CD8-positive, alpha-beta T cell (primary cell): ENCODE measurements at places on chromosomes 7 and 10.
A peak's percentile ranks its signal among the peaks of the same experiment; 100 is the strongest.

DNA sequence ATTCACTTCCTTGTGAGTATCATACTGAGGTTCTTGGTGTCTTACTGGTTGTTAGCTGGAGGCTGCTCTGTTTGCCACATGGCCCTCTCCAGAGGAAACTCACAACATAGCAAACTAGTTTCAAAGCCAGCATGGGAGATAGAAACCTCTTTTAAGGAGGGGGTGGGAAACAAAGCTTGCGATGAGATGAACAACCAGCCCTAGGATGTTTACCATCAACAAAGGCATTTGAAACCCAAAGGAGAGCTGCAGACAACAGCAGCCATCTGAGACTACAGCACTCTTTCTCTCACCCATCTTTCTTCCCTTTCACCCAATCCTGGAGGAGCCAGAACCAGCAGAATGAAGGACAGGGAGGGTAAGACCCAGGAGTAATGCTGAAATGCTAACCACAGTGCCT lies 182.1 kb downstream of the NEBL start:
- DNase-seq = no peak

- no peak for DNase-seq
Observed at GRCh38 chr7:84877943-84878570, 308.8 kb downstream of the SEMA3D start.

GRCh38 chr10:87930934-87931835 lies 67.8 kb downstream of the PTEN start:
- DNase-seq = no peak

DNA sequence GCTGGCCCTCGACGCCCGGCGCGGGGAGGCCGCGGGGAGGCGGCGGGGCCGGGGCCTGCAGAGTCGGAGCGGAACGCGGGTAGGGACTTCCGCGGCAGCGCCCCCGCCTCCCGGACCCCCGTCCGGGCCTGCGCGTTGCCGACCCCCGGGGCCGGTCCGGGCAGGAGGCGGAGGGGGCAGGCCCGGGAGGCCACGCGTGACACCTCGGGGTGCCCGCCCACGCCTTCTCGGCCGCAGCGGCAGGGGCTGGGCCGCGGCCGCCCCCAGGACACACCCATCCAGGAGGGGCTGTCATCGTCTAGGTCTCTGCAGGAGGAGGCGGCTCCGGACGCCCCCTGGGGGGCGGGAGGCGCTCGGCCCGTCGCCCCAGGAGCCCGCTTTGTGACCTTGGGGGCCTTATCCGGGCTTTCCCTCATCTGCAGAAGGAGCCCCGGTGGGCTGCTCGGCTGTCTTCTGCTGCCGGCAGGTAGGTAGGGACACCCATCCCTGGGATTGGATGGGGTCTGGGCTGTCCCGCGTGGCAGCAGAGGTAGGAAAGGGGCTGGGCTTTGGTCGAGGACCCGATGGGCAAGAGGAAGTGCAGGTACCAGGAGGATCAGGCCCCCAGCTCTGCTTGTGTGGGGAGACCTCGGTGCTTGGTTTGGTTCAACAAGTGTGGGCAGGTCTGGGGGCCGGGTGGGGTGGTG lies 569 bp downstream of the ZNF316 start:
- DNase-seq = peak; percentile 68

GRCh38 chr10:64518456-64518855 lies 997.3 kb downstream of the REEP3 start:
- no peak for DNase-seq

DNA sequence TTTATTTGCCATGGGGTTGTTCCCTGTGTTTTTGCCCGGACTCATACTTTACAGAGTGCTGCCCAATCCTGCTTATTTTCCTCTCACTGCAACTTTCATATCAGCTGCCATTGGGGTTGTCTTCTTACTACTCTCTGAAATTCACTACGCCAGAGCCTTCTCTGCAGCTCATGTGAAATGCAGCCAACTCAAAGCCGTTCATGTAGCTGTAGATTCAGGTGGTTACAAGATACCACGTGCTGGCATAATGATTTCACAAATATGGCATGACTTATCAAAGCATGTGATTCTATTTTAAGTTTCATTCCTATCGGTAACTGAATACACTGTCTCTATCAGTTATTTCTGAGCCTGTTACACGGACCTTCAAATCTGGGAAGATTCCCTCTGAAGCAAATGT lies 130.3 kb upstream of the WNT16 start:
- no peak for DNase-seq

DNA sequence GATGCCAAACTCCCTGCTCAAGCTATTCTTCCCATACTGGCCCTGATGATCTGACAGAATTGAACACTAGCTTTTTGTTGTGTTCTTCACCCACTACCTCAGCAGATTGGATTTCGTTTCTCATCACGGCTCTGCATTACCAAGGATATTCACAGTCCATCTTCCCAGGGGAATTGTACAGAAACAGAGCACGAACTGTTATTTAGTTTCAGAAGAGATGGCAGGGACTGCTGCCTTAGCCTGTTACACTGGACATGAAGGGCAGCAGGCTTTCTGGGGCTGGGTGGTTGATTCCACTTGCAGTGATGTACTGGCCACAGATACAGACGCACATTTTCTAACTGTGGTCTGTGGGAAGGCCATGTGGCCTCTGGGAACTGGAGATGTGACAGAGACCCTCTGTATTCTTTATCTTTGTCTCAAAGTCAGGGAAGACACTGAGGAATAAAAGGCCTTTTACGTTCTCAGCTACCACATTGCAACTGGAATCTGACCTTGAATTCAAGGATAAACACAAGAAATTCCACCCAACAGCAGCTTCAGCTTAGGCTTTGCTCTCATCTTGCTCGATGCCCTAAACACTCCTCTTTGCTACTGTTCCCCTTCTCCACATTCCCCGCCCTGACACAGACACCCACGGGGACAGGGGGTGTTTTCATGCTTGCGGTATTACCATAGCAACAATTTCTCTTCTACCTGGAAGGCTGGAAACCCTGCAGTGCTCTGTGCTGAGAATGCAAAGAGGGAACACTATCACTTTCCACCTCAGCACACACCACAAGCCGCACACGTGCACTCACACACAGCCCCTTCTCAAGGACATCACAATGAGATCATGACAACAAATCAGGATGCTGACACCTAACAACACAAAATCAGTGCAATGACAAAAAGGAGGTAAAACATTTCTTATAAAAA lies 81.7 kb downstream of the RNF216 start:
- DNase-seq = peak; percentile 83

- no peak for DNase-seq
Observed at GRCh38 chr10:132402781-132403241, 5.8 kb downstream of the PWWP2B start.

GRCh38 chr7:151081170-151082101 lies 827 bp upstream of the FASTK start:
- DNase-seq = no peak

GRCh38 chr7:30453921-30454320 lies 24.7 kb downstream of the NOD1 start:
- no peak for DNase-seq

DNA sequence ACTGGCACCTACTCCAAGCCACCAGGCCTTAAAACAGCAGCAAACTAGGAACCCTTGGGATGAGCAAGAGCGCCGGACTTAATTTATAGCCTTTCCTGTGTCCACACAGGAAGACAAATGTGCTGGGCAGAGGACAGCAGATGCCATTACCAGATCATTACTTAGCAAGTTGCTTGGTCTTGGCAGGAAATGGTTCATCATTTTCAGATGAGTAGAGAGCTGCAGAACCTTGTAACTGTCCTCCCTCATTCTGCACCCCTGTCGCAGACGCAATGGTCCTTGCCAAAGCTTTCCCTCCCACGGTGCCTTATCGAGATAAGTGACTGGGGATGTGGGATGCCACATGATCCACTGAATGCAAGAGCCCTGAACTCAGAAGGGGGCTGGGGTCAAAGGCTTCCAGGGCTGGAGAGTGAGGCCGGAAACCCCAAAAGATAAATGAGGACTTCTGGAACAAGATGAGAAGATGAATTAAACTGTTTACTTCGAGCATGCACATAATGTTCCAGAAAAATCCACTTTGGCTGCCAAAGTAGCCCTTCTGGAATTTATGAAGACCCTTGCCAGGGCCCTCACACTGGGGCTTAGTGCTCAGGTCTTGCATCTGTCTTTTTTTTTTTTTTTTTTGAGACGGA lies 145.6 kb upstream of the ZNF32 start:
- DNase-seq = no peak

DNA sequence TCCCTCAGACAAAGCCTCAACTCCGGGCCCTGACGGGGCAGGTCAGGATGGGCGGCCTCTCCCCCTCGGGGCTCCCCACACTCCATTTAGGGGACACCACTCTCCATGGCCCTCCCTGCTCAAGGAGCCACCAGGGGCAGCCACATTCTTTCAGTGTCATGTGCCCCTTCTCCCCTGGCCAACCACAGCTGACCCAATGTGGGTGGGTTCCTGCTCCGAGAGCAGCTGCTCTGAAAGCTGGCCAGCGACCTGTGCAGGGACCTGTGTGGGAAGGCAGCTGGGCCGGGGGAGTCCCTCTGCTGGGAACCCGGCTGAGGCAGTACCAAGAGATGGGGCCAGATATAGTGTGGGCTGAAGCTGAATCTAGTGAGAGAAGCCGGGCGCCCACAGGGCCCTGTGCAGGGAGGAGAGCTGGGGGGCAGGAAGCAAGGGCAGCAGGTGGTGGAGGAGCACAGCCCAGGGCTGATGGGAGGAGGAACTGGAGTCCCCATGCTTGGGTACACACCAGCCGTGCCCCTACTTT lies 40.6 kb upstream of the NPFFR1 start:
- DNase-seq = peak; percentile 32

GRCh38 chr10:30705625-30706149 lies 76.1 kb upstream of the LYZL2 start:
- peak; percentile 19 for DNase-seq

- no peak for DNase-seq
Observed at GRCh38 chr10:61606959-61607907, 55.5 kb upstream of the CABCOCO1 start.

DNA sequence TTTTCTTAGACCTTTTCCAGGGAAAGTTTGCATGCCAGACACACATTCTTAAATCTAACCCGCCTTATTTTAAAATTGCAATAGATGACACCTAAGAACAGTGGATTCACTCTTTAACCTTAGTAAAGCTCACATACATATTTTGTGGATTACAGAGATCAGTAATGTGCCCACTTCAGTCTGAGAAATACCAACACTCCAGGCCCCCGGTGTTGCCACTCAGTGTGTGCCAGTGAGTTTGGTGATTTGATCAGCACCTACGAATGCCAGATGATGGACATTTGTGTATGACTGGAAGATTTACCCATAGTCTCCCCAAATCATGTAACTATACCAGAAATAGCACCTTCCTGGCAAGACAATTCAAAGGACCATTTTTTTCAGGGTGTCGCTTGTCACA lies 2.6 kb downstream of the LRRN3 start:
- no peak for DNase-seq

DNA sequence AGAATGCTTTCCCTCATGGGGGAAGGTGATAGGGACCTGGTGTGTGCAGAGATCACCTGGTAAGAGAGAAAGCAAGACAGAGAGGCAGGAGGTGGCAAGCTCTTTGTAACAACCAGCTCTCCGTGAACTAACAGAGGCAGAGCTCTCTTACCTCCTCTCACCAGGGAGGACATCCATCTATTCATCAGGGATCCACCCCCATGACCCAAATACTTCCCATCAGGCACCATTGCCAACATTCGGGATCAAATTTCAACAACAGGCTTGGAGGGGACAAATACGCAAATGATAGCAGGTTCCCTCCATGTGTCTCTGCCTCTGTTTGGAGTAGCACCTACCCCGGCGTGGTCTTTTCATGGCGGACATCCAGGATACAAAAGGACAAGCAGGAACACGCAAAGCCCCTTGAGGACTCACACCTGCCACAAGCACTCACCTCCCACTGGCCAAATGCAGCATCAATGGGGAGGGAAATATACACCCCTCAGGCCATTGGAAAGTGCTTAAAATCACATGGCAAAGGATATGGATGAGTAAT lies 431.2 kb upstream of the AUTS2 start:
- DNase-seq = no peak

GRCh38 chr10:70360215-70360614 lies 22.2 kb downstream of the LRRC20 start:
- no peak for DNase-seq

DNA sequence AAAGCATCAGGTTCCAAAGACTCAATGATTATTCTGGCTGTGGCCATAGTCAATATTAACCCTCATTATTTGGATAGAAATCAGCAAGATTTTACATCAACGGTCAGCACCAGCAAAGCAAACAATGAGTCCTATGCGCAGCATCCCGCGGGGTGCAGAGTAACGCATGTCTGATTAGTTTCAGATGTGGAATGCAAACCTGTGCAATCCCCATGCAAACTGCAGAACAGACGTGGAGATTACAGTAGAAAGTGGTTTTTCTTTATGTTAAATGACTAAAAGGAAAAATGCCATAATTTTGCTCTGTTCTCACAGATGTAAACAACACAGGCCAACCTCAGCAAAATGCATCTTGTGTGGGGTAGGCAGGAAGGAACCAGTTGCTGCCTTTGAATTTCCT lies 258.1 kb upstream of the GRB10 start:
- no peak for DNase-seq

DNA sequence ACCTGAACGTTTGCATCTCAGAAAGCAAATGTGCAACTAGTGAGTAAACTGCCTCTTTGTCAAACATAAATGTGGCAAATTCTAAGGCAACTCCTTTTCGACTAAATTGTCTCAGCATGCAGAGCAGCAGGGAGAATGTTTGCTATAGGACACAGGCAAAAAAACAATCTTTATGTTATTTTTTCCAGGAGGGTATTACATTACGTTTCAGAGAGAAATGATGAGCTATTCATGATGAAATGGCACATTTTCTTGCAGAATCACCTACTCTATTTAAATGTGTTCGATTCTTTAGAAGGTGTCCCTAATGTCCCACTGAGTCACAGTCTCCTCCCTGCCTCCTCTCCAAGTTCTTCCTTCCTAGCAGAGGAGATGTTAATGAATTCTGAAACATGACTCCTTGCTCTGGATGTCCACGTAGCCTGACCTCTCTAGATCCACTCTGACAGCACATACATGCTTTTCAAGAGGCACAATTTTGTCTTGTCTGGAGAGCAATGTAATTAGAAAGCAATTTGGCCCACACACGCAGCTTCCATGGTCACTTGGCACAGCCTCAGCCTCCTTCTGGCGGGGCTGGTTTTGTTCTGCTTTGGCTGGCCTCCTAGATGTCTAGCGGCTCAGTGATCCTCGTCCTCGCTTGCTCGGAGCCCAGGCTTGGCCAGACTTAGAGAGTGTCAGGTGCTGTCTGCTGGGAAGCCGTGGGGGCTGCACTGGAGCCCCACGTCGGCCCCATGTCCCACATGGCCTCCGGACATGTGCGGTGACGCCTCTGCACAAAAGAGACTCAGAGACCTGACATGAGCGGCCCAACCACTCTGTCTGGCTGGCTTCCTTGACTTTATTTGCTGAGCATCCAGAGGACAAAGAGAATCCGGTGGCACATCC lies 125.7 kb upstream of the ZNF438 start:
- DNase-seq = no peak

DNA sequence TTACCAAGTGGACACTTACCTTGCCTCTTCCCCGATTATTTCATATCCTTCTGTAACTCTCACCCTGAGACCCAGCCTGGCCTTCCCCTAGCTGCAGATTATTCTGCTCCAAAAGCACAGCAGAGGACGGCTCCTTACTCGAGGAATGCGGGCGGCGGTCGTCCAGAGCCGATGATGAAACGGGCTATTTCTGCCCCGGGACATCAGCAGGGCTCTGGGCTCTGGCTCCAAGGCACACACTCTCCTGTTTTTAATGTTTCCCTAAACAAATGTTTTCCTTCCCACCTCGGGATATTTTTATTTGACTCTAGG lies 343 bp upstream of the C10orf71 start:
- DNase-seq = no peak
